ENCODE measurements at places on chromosomes 6 and 20.

DNA sequence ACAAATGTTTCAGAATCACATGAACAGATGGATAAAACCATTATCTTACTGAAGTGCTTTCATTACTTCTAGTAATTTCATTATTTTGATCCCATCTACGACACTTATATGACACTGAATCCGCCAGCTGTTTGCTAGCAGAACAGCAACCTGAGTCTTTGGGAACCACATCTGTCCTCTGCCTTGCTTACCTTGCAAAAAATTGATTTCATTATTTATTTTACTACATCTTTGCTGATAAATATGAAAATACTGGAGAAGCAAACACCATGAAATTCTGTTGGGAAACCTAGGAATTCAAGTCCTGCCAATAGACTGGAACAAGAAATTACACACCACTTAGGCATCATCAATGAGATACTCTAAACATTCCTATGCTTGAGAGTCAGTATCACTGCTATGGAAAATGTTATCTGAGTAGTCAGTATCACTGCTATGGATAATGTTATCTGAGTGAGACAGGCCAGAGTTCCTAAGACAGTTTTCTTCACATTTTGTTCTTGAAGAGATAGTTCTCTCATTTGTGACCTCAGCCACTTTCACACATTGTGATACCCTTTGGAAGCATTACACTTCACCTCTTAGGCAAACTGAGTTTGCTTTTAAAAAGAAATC is 91.9 kb downstream of the PDE10A start:
- no peak for DNase-seq

DNA sequence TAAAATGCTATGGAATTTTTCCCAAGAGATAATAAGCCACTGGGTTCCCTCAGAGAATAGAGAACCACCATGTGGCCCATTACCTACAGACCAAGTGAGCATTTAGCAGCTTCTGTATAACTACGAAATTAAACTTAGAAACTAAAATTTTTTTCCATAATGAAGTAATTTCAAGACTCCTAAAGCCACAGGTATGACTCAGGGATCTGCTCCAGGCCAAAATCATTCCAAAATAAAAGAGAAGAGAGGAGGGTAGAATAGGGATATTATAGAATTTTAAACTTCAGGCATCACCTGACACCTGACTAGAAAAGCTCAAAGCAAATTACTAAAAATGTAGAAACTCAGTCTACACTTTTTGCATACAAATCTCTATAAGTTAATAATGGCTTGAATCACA is 108.9 kb upstream of the DST start:
- DNase-seq, result no peak

GRCh38 chr6:143774347-143774746 is 68.8 kb upstream of the LTV1 start:
- no peak for DNase-seq

DNA sequence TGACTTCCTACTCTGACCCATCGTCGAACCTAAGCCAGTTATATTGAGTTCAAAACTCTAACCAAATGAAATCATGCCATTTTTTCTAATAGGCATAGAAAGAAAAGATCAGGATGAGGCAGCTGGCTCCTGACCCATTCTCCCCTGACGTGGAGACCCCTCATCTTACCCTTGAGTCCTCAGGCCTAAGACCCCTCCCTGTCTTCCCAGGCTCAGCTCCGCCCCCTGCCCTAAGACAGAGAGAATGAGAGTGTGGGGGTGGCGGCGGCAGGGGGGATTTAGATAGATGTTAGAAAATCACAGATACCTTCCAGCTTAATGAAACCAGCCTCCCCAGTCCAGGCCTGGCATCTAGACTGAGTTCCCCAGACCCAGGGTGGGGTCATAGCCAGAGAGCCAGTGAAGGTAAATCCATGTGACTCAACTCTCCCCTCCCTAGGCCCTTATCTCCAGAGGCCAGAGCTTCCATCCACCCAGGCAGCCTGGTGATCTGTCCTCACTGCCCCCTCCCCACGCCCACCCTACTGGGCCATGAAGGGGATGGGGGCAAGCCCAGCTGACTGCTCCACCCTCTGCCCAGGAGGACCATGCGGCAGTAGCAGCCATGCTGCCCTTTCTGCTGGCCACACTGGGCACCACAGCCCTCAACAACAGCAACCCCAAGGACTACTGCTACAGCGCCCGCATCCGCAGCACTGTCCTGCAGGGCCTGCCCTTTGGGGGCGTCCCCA is 6.8 kb downstream of the TMEM63B start:
- no peak for DNase-seq

DNA sequence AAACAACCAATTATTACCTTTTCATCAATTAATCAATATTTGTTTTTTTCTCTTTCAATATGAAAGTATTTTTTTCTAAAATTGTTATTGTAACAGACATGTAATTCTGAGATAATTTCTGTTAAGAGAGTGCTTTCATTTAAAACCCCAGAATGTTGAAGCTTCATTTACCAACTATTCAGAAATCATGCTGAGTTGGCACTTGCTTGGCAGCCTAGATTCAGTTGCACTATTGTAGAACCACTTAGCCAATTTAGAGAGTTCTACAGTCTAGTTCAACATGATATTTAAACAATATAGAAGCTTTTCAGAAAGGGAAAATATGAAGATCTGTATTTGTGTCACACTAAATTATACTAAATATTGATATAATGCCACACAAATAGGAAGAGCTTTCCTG is 56.1 kb upstream of the NKAIN2 start:
- no peak for DNase-seq

DNA sequence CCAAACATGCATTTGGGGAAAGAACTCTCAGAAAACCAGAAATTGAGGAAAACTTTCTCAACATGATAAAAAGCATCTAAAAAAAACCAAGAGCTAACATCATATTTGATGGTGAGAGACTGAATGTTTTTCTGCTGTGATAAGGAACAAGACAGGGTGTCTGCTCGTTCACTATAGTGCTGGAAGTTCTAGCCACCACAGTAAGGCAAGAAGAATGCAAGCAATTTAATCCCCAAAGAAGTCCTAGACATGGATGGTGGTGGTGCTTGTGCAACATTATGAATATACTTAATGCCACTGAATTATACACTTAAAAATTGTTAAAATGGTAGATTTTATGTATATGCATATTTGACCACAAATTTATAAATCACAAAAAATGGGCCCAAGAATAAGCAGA is 53.4 kb downstream of the LYRM2 start:
- DNase-seq, result no peak

DNA sequence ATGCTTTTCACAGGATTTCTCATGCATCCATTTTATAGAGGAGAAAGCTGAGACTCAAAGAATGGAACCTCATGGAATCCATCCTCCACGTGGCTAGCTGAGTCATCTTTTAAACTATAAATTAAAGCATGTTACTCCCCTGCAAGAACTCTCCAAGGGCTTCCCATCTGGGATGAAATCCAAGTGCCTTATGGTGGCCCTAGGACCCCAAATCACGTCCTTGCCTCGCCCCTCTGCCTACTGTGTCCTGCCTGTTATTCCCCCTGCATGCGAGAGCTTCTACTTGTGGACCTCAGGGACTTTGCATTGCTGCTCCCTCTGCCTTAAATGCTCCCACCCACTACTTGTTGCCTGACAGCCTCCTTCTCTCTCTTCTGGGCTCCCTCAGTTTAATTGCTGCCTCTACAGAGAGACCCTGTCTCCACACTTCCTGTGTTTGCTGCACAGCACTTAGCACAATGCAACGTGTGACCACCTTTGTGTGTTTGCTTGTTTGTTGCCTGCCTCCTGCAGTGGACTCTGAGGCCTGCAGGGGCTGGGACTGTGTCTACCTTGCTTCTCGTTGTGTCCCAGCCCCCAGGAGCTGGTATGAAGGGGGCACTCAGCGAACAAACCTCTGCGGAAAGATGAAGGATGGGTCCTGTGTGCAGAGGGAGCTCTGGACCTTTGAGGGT is 39.4 kb downstream of the TOX2 start:
- DNase-seq, result no peak

- no peak for DNase-seq
Measured at GRCh38 chr6:115631028-115631427, 429.7 kb downstream of the FRK start.

DNA sequence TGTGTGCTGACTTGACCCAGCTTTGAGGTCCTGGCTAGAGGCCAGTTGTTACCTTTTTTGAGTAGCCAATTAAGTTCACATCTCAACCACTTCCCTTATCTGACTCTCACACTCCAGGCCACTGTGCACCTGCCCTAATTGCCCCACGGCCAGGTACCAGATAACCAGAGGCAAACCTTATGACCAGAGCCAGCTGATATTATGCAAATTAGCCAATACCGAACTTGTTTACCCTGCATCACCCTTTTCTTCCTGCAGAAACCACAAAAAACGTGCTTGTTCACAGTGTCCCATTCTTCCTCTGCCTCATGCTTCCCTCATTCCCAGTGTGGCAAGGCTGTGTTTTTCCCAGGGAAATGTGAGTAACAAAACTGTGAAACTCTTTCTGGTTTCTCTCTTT is 89.3 kb downstream of the HTR1B start:
- no peak for DNase-seq

- DNase-seq, result no peak
Measured at GRCh38 chr20:13180986-13181889, 39.8 kb upstream of the ISM1 start.

DNA sequence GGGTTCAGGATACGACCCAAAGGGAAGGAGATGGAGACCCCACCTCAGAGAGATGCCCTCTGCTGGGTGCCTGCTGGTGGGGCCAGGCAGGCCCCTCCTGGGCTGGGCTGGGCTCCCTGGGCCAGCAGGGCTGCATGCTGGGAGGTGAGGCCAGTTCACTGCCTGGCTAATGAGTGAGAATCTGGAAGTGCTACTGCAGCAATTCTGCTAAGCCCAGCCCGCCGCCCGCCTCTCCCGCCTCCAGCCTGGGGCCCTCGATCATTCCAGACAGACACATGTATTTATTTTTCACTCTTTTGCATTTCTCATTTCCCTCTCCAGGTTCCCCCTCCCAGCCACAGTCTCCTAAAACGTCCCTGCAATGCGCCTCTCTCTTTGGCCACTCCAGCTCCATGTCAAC is 79.6 kb downstream of the CDH22 start:
- no peak for DNase-seq

- DNase-seq, result peak; percentile 86
Measured at GRCh38 chr20:63009045-63009961, 2.5 kb upstream of the BHLHE23 start.

- peak; percentile 22 for DNase-seq
Measured at GRCh38 chr6:10730254-10730653, 7.4 kb downstream of the TMEM14C start.

DNA sequence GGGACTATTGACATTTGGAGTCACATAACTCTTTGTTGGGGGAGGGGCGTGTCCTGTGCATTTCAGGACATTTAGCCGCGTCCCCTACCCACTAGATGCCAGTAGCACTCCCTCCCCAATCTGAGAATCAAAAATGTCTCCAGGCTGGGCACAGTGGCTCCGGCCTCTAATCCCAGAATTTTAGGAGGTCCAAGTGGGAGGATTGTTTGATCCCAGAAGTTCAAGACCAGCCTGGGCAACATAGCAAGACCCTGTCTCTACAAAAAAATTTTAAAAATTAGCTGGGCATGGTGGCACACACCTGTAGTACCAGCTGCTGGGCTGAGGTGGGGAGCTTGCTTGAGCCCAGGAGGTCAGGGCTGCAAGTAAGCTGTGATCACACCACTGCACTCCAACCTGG is 2.1 kb upstream of the PREX1 start:
- no peak for DNase-seq

DNA sequence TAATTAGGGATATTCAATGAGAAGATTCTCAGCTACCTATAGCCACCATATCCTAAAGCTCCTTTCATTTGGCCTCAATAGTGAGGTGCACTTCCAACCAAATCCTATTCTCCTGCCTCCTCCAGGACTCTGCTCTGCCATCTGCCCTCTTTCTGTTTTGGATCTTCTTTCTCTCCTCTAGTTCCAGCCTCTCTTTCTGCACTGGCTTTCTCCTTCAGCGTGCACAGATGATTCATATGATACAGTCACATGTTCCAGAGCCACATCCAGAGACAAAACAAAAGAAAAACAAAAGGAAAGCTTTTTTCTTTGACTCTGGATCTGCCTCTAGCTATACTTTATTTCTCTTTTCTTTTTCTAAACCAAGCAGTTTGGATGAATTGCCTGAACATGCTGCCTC is 531.9 kb upstream of the MAN1A1 start:
- no peak for DNase-seq

- no peak for DNase-seq
Measured at GRCh38 chr6:56962441-56962840, 7.5 kb downstream of the BEND6 start.

All from suppressor macrophage (primary cell).